Cardiac muscle cell (in vitro differentiated cells and primary cell): ENCODE measurements at places on chromosomes 13 and 19. TPM values are rescaled to one million over a fixed set of nuclear protein-coding genes. Genes with fewer than 3 reads are reported as not detected.

Gene LIN37
- total RNA-seq: 16.0 and 16.8 TPM in 2 replicates

Gene RASA3
- 18.1 and 26.0 TPM in 2 replicates for total RNA-seq

Gene SPC24
- total RNA-seq: 15.8 and 127 TPM in 2 replicates

Gene ZNF600
- total RNA-seq: 1.6 and 2.0 TPM in 2 replicates

Gene CGB2
- not detected in 2 replicates for total RNA-seq

Gene FOXA3
- 0.49 and 1.6 TPM in 2 replicates for total RNA-seq

Gene KANK3
- total RNA-seq: 0.56 and 4.0 TPM in 2 replicates

Gene CGB8
- not detected in 2 replicates for total RNA-seq

Gene ZNF541
- 0.49 TPM in 1 of 2 replicates, not detected in the other for total RNA-seq

Gene TTYH1
- total RNA-seq: 2.6 TPM in 1 of 2 replicates, not detected in the other

Gene ADM5
- 3.6 and 5.1 TPM in 2 replicates for total RNA-seq

Gene FEM1A
- 22.0 and 27.9 TPM in 2 replicates for total RNA-seq

Gene HRC
- 255 and 389 TPM in 2 replicates for total RNA-seq

Gene SLAIN1
- 20.0 and 21.2 TPM in 2 replicates for total RNA-seq

Gene KLK2
- total RNA-seq: not detected in 2 replicates

Gene EDDM13
- not detected in 2 replicates for total RNA-seq

Gene PCDH9
- 2.3 and 2.4 TPM in 2 replicates for total RNA-seq

Gene IGSF23
- not detected in 2 replicates for total RNA-seq

Gene APOC4
- not detected in 2 replicates for total RNA-seq

Gene DCLK1
- total RNA-seq: 0.04 and 0.09 TPM in 2 replicates

Gene CADM4
- total RNA-seq: 40.5 and 59.6 TPM in 2 replicates

Gene RFPL4A
- total RNA-seq: not detected in 2 replicates

Gene ZNF766
- 8.4 and 10.9 TPM in 2 replicates for total RNA-seq

Gene SLC39A3
- total RNA-seq: 29.4 and 33.5 TPM in 2 replicates

Gene DACT3
- total RNA-seq: 115 and 142 TPM in 2 replicates

Gene DAND5
- total RNA-seq: 0.67 TPM in 1 of 2 replicates, not detected in the other

Gene C19orf85
- total RNA-seq: not detected in 2 replicates

Gene ADGRE3
- not detected in 2 replicates for total RNA-seq

Gene KLK3
- total RNA-seq: not detected in 2 replicates

Gene PROSER3
- 14.8 and 16.3 TPM in 2 replicates for total RNA-seq

Gene CYP2S1
- total RNA-seq: 1.7 and 1.8 TPM in 2 replicates

Gene ADGRE2
- total RNA-seq: 0.09 TPM in 1 of 2 replicates, not detected in the other

Gene CEACAM7
- total RNA-seq: not detected in 2 replicates

Gene FCAR
- not detected in 2 replicates for total RNA-seq

Gene ALKBH6
- total RNA-seq: 52.2 and 79.0 TPM in 2 replicates

Gene AP1M2
- 0.12 TPM in 1 of 2 replicates, not detected in the other for total RNA-seq

Gene WDR88
- total RNA-seq: not detected in 2 replicates

Gene ZNF44
- total RNA-seq: 8.2 and 10.9 TPM in 2 replicates

Gene CBY2
- total RNA-seq: not detected in 2 replicates

Gene ZNF490
- 5.0 and 5.7 TPM in 2 replicates for total RNA-seq

Gene SLC10A2
- not detected in 2 replicates for total RNA-seq

Gene EPS8L1
- total RNA-seq: 2.0 and 3.9 TPM in 2 replicates
